ENCODE measurements at places on chromosomes 12 and 14. TPM values are rescaled to one million over a fixed set of nuclear protein-coding genes. Genes with fewer than 3 reads are reported as not detected.

Gene NPAS3
- total RNA-seq: not detected

Gene NTF3
- not detected for total RNA-seq

Gene JPH4
- not detected for total RNA-seq

Gene LIN7A
- 0.38 TPM for total RNA-seq

Gene STRAP
- total RNA-seq: 191 TPM

Gene SLCO1C1
- total RNA-seq: 0.10 TPM

Gene ART4
- total RNA-seq: not detected

Gene DUSP6
- total RNA-seq: 7.6 TPM

Gene HCAR1
- 0.04 TPM for total RNA-seq

Gene GLS2
- 0.12 TPM for total RNA-seq

Gene TAS2R19
- not detected for total RNA-seq

Gene COCH
- 20.4 TPM for total RNA-seq

Gene TRIM9
- total RNA-seq: 9.0 TPM

Gene R3HDM2
- 10.1 TPM for total RNA-seq

Gene GPR162
- total RNA-seq: 0.41 TPM

Gene VRTN
- total RNA-seq: not detected

Gene PRH2
- total RNA-seq: not detected

Gene PPM1H
- total RNA-seq: 7.0 TPM

Gene PZP
- total RNA-seq: not detected

Gene ABCC9
- total RNA-seq: 0.01 TPM

Gene BAZ1A
- 25.0 TPM for total RNA-seq

Gene MYH6
- total RNA-seq: not detected

Gene PTGER2
- 1.5 TPM for total RNA-seq

Gene EML5
- total RNA-seq: 0.72 TPM

Gene KRT82
- not detected for total RNA-seq

Gene CIT
- 13.3 TPM for total RNA-seq

Gene POLR3B
- total RNA-seq: 5.4 TPM

Gene ANKRD9
- 9.6 TPM for total RNA-seq

Gene SLC4A8
- 1.2 TPM for total RNA-seq

Gene B4GALNT3
- 0.47 TPM for total RNA-seq

Data from A549 treated with CpdA at 1 μM for 4 hours (cell line).